GM12878 (cell line): ENCODE measurements at places on chromosomes 5 and 9.
A peak's percentile ranks its signal among the peaks of the same experiment; 100 is the strongest.

DNA sequence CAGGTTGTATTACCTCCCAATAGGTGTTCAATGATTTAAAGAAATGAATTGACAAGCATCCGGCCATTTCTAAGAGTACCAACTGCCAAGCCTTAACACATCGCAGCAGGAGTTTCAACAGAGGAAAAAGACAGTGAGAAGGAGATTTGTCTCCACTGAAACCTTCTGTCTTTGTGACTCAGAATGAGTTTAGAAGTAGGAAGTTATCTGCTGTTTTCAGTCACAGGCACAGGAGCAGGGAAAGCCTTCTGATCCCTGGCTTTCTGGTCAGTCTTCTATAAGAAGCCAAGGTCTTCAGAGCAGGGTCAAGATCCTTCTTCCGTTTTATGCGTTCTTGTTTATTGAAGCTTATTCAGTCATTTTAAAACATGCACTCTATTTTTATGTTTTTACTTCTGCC lies 390.7 kb upstream of the PCSK5 start:
- no peak for DNase-seq

DNA sequence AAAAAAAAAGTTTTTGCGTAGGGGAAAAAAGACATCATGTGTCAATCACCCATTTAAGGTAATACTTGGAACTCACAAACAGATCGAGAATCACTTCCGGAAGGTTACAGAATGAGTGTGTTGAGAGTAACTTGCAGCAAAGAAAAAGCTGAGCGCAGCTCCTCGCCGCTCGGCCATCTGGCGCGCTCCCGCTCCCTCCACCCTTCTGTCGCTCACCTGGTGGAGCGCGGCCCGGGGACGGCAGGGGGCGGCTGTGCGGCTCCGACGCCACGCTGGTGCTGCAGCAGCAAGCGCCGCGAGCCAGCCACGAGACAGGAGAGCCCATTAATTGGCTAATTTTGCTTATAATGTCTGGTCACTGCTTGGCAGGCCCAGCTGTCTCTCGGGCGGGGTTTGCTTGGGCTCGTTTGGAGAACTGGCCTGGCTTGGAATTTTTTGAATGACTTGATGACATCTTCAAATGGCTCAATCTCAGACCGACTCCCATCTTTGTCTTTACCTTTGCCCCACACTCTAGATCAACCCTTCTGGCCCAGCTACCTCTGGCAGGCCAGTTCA lies 601.8 kb downstream of the CCDC171 start:
- no peak for DNase-seq

DNA sequence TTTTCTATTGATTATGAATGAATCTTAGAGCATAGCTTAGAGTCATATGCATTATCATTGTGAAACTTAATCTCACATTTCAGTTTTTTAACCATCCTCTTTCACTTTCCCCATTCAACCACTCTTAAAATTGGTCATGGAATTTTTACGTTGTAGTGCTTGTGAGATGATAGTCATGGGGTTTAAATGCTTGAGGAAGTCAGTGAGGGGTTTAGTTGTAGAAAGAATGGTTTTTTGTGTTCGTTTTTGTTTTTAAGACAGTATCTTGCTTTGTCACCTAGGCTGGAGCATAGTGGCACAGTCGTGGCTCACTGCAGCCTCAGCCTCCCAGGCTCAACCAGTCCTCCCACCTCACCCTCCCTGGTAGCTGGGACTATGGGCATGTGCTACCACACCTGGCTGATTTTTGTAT lies 19.6 kb downstream of the UGCG start:
- DNase-seq, result no peak

DNA sequence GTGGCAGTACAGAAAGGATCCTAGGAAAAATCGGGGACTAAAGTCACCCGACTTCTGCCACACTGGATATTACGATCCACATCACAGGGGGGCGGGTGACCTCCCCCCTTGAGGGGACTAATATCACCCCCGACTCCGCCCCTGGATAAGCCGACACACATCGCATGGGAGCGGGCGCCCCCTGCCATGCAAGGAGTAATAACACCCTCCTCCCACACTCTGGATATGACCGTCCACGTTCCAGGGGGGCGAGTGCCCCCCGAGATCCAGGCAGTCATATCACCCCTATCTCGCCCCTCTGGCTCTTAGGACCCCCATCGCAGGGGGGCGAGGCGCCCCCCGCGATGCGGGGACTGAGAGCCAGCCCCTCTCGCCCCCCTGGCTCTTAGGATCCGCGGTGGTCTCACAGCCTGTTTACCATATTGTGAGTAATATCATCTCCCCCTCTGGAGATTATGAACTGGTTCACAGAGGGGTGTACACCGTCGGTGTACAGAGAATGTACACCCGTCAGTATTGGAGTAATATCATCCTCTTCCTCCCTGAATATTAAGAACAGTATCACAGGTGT lies 423.0 kb downstream of the DIRAS2 start:
- DNase-seq, result no peak

- DNase-seq, result no peak
Measured at GRCh38 chr5:672329-673160, 20.6 kb downstream of the TPPP start.

DNA sequence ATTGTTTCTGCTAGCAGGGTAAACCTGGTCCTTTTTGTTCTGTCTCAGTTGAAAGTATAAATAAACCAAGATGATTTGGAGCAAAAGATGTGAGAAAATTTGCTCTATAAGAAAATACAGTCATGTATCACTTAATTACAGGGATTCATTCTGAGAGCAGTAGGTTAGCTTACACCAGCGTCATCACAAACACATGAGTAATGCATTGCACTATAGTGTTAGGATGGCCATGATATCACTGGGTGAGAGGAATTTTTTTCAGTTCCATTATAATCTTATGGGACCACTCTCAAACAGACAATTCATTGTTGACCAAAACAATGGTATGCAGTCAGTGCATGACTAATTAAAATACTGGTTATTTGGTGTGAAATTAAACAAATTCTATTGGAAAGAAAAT lies 430.9 kb downstream of the CHSY3 start:
- no peak for DNase-seq

GRCh38 chr5:172418862-172419814 lies 35.2 kb downstream of the SH3PXD2B start:
- no peak for DNase-seq

DNA sequence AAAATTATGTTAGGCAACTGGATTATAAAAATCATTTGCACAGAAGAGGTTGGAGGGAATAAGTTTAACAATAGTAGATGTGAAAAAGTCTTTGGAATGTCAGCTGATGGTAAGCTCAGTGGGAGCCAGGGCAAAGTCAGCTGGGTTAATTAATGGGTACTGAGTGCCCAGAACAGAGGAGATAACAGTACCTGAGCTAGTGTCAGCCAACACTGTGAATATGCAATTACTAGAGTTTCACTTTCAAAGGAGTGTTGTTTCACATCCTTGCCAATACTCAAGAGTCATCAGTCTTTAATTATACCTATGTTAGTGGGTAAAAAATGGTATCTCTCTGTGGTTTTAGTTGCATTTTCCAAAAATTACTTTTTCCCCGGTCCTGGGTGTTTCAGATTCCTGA lies 135.1 kb downstream of the KIF4B start:
- DNase-seq, result no peak

DNA sequence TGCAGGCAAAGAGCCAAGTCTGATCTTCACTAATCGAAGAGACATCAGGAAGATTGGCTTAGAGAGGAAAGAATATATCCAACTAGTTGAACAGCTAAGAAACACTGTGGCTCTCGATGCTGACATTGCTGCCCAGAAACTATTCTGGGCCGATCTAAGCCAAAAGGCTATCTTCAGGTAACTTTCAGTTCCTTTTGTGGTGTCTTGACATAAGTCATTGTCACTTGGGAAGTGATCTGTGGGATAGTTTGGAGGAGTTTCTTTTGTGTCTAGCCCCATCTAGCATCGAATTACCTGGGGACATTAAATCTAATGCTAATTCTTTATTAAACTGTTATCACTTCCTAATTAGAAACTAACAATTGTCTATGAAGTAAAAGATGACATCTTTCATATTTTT lies 24.0 kb downstream of the VLDLR start:
- peak; percentile 41 for DNase-seq
